ENCODE measurements at places on chromosomes 16 and 17.

DNA sequence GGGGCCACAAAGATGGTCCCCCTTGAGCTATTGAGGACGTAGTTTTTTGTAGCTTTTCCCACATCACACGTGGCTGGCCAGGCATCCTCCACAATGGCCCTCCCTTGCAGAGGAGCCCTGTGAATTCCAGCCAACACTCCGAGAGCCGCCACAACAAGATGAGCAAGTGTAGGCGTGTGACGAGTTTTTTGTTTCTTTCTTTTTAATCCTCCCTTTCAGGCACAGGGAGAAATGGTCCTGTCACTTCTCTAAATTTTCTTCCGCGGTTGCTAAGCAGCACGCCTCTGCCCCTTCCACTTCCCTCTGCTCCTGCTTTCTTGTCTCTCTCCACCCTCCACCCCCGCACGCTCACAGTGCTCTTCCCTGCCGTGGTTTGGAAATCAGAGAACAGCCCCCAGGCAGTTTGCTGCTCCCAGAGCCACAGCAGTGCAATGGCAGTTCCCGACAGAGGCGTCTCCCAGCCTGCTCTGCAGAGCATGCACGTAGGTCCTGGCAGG is 68.0 kb upstream of the MRTFB start:
- no peak for DNase-seq

DNA sequence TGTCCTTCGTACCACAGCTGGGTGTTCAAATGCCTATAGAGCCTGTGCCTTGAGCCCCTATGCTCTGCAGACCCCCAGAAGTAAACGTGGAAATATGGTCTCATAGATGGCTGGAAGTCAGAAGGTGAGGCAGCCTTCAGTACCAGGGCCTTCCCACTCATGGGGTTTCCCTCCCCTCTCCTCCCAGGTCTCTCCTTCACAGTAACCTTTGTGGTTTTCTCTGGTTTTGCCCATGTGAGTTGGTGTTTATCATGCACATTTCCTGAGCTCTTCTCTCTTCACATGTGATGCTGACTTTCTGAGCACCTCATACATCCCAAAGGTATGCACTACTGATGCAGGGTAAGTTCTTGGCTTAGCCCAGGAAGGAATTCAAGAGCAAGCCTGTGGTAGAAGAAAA is 35.4 kb downstream of the TMEM114 start:
- DNase-seq, result no peak

GRCh38 chr16:80459331-80459777 is 81.4 kb upstream of the DYNLRB2 start:
- no peak for DNase-seq

DNA sequence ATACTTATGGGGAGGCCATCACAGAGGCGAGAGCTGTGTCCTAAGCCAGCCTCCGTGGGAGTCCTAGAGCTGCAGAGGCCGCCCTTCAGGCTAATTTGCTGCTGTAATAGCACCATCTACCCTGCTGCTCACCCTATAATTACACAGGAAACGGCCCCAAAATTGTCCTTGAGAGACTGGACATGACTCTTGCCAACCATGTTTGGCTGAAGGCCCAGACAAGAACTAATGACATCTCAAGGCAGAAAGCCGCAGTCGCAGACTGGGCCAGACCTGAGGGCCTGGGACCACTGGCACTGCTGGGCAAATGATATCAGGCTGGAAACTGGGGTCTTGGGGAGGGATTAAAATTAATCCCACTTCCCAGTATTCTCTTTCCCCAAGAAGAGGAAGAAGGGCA is 24.1 kb downstream of the PSMD7 start:
- no peak for DNase-seq

GRCh38 chr17:49901460-49902331 is 53.8 kb upstream of the TAC4 start:
- DNase-seq, result no peak

- DNase-seq, result peak; percentile 80
Measured at GRCh38 chr17:3762922-3763776, 37.8 kb downstream of the ITGAE start.

DNA sequence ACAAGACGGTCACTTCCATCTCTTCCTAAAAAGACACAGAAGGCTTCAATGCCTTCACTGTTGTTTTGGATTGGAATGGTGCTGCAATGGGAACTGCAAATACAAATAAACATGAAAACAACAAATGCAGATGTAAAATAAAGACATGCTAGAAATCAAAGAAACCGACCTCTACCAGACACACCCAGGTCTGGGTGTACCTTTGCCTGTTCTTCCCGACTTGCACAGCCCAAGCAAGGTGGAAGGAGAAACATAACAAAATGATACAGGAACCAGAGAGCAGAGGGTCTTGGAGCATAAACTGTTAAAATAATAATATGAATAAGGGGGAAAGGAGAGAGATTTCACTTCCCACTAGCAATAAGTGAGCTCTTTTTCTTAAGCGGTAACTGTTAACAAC is 17.3 kb downstream of the RFFL start:
- DNase-seq, result no peak
